Stimulated activated CD4-positive, alpha-beta T cell treated with anti-CD3 and anti-CD28 coated beads, Interleukin-15, amount 100 ng/mL, for 48 hours (primary cell): ENCODE measurements at places on chromosomes 11 and 22.

- no peak for DNase-seq
These were observed 28.9 kb downstream of the CLMP start for GRCh38 chr11:123166071-123166559.

DNA sequence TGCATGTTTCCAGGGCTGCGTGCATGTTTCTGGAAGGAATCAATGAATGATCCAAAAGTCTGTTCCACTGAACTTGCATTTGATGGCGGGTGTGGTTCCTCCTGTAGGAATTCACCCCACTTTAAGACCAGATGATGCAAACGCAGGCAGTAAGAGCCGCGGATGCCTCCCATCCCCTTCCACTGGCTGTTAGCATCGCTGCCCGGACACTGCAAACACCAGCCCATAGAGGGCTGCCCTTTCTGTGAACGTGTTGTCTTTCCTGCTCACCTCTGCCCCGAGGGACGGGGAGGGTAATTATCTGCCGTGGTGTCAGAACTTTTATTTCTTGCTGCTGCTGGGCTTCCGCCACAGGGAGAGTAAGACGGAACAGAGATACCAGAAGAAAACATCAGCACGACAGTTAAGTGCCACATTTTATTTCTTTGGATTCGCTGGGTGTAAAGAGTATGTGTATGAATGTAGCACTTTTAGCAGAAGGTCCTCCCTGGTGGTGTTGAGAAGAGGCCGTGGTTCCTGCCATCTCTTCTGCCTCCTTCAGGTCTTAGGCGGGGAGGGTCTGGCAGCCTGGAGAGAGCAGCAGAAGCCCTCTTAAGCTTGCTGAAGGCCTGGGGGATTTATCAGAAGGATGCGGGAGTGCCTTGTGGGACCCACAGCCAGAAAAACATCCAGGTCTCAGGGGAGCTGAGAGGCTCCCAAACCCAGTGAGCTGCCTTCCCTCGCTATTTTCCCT is 53.2 kb upstream of the NECTIN1 start:
- no peak for DNase-seq

GRCh38 chr11:60372767-60373166 is 5.6 kb upstream of the MS4A7 start:
- DNase-seq = no peak

DNA sequence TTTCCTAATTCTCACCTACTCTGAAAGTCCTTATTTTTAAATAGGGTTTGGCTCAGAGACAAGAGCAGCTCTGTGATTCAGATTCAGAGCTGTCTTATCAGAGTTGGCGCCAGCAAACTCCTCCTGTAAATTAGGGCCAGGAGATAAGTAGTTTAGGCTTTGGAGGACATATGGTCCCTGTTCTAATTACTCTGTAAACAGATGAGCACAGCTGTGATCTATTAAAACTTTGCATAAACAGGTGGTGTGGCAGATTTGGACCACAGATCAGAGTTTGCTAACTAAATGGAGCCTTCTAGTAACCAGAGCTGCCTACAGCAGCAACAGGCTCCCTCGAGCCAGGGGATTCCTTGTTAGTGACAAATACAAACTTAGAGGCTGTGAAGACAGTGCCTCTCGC is 27.9 kb downstream of the YPEL1 start:
- no peak for DNase-seq

- DNase-seq = no peak
These were observed 43.3 kb downstream of the DNAJC24 start for GRCh38 chr11:31412946-31413345.

GRCh38 chr22:31491218-31491962 is 1.7 kb upstream of the EIF4ENIF1 start:
- no peak for DNase-seq

DNA sequence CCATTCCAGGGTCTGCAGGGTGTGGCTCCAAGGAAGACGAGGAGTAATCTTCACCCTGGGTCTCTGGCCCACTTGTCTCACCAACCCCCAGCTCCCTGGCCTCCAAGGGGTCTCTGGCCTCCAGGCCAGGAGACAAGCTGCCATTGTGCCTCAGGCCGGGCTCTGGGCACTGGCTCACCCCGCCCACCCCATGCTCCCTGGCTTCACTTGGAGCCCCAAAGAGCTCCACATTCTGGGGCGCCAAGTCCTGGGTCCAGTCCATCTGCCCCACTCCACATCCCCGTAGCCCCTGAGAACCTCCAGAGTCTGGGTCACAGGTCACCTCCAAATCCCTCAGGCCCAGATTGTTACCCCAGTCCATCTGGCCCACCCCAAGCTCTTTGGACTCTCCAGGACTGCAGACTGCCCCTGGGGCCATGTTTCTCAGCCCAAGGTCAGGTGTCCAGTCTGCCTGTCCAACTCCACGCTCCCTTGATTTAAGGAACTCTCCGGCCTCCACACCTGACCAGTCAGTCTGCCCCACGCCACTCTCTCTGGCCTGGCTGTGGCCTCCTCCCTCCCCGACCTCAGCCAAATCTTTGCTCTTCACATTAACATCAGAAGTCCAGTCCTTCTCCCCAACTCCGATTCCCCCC is 16.2 kb downstream of the TNKS1BP1 start:
- no peak for DNase-seq

- DNase-seq = no peak
These were observed 834.6 kb downstream of the TBC1D22A start for GRCh38 chr22:47597041-47597440.

- DNase-seq = no peak
These were observed 66.5 kb downstream of the PPME1 start for GRCh38 chr11:74237541-74237940.

DNA sequence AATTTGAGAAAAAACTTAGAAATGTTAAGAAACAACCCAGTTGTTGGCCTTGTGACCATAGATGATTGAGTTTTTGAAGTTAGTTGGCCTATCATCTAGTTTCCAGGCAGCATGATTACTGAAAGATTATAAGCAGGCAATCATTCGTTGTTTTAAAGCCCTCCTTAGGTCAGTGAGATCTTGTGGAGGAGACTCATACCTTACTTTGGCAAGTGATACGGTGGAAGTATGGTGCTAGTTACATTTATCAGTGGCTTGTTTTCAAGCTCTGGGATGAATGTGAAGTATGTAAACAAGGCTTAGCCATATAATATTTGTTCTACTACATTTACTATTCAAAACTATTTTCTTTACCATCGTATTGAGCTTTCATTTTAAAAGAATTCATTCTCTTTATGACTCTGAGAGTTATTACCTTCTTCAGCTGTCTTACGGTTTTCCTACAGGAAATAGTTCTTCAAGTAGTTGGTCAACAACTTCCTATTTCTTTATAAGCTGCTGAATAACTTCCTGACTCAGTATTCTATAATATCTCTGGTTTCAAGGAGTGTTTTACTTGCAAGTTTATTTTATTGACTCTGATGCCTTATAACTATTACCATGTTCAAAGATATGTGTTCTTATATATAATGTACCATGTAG is 7.3 kb downstream of the YAP1 start:
- DNase-seq = no peak

- no peak for DNase-seq
These were observed 211.4 kb downstream of the ETS1 start for GRCh38 chr11:128375961-128376360.

DNA sequence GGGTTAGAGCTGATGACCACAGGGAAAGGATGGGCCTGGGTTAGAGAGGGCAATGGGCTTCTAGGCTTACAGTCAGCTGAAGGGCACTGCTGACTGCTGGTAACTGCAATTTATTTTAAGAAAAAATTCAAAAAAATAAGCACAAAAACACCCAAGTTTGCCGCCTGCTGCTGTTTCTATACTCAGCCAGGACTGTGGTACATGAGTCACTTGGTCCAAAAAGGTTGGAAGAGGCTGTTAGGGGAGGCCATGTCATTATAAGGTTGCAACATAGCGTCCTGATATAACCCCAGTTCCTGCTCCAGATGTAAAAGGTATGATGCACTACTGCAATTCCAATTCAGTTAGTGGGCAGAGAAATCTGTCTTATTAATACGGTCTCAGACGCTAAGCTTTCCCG is 98.9 kb downstream of the ETS1 start:
- no peak for DNase-seq

GRCh38 chr22:21025266-21025665 is 7.1 kb downstream of the SLC7A4 start:
- DNase-seq = no peak

DNA sequence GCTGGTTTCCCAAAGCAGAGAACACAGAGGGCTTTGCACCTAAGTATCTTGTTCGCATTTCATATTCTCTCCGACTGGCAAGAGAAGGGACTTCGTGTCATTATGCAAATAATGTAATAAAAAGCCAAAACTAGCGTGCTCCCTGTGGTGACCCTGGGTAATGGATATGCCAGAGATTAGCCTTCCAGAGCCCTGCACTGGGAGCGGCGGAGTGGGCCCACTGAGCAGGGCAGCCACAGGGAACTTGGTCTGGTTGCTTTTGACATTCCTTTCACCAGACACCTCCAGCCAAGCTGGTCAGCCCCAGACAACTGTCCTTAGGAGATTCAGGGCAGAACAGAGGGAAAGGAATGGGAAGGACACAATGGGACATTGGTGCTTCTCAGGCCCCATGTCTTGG is 56.1 kb downstream of the FLI1 start:
- DNase-seq = no peak

GRCh38 chr11:101817581-101817980 is 97.2 kb upstream of the CEP126 start:
- DNase-seq = no peak

DNA sequence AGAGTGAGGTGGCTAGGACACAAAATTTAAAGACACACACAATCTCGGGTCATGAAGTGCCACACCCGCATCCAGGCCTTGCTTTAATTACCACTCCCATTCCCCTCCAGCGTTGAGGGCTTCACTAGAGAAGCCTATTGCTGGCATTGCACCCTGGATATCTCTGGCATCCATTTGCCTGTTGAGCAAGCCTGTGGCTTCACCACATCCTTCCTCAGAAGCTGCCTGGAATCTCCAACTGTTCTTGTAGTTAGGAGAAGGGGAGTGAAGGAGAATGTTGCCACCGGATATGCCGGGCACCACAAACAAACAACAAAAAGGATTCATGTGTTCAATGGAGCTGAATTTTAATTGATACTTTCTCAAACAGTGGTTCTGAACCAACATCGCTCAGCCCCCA is 34.4 kb upstream of the RCN1 start:
- no peak for DNase-seq

GRCh38 chr11:11349870-11350337 is 3.1 kb downstream of the CSNK2A3 start:
- DNase-seq = no peak

DNA sequence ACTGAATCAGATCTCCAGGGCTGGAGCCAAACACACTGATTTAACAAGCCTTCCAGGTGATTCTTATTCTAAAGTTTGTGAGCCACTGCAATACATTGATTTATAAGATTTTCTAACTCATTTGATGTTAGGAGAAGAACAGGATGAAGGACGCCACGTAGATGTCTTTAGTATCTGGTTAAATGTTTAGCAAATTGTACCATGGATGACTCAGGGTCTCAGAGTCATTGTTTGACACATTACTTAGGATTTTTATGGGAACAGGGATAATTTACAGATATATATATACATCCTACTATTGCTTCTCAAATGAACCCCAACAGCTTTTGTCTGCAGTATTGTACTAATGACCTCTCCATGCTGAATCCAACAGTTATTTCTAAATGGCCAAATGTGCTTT is 143.1 kb upstream of the DDI1 start:
- DNase-seq = no peak

- no peak for DNase-seq
These were observed 727.4 kb downstream of the ETS1 start for GRCh38 chr11:127859941-127860354.

- no peak for DNase-seq
These were observed 17.7 kb upstream of the SCGB1D1 start for GRCh38 chr11:62172294-62172693.

- no peak for DNase-seq
These were observed 7.6 kb downstream of the YDJC start for GRCh38 chr22:21622011-21622918.

- DNase-seq = no peak
These were observed 35.1 kb downstream of the RRP8 start for GRCh38 chr11:6568191-6568918.

DNA sequence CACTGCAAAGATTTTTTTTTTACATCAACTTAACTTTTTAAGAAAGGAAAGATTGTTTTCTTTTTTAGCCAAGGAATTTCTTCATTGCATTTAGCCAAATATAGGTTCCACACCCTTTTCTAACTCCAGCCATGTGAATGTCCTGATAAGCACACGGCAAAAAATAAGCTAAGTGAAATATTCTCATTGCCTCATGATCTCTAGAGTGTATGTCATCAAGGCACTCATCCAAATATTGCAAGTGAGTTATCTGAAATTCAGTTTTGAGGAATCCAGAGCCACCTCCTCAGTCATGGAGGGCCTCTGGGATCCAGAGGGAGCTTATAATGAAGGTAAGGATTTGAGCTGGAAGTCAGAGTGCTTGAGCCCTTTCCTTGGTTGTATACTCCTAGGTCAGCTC is 80.0 kb downstream of the BLID start:
- no peak for DNase-seq

DNA sequence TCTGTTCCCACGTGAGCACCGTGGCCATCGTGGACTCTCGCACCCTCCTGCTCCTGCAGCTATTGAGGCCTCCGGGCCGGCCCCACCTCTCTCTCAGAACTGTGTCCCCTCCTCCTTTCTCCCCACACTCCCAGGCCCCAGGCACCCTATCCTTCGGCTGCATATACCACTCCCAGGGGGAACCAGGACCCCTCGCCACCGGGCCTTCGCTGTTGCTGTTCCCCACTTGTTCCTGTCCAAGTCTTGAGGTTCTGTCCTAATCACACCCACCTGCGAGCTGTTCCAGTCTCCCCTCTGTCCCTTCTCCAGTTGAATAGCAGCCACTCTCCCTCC is 43.0 kb upstream of the CDON start:
- no peak for DNase-seq

GRCh38 chr11:105781807-105782206 is 171.9 kb downstream of the GRIA4 start:
- no peak for DNase-seq

GRCh38 chr11:62919898-62920640 is 1.1 kb downstream of the CHRM1 start:
- no peak for DNase-seq

DNA sequence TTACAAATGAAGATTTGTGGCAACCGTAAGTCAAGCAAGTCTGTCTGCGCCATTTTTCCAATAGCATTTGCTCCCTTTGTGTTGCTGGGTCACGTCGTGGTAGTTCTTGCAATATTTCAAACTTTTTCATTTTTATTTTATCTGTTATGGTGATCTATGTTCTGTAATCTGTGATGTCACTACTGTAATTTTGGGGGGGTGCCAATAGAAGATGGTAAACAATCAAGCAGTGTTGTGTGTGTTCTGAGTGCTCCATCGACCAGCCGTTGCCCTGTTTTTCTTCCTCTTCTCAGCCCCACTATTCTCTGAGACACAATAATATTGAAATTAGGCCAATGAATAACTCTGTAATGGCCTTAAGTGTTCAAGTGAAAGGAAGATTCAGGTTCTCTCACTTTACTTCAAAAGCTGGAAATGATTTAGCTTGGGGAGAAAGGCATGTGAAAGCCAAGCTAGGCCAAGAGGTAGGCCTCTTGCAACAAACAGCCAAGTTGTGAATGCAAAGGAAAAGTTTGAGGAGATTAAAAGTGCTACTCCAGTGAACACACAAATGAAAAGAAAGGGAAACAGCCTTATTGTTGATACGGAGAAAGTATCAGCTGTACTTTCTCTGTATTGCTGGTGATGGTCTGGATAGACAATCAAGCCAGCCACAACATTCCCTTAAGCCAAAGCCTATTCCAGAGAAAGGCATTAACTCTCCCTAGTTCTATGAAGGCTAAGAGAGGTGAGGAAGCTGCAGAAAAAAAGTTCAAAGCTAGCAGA is 7.5 kb downstream of the ZC3H12C start:
- no peak for DNase-seq
